ENCODE measurements at places on chromosomes 1 and 21.

DNA sequence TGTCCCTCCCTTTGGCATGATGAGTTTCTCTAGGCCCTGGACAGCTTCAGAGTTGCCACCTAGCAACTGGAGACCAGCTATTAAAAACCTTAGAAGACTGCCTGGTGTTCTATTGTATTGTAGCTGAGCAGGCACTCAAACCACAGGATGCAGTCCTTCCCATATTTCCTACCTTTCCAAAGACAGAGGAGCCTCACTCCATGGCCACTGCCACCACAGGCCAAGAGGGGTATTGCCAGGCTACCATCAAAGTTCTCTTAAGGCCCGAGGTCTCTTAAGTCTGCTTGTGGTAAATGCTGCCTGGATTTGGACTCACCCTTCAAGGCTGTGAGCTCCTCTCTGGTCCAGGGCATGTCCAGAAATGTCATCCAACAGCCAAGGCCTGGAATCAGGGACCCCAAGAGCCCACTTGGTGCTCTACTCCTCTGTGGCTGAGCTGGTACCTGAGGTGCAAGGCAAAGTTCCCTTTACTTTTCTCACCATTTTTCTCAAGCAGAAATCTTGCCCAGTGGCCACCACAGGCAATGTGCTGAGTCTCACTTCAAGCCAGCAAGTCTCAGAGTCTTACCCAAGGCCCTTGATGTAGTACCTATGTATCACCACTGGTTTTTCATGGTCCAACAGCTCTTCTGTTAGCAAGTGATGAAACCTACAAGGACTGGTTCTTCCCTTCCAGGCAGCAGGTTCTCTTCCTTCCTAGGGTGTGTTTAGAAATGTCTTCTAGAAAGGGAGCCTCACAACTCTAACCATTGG, 269.4 kb downstream of the AMY1C start:
- no peak for DNase-seq

DNA sequence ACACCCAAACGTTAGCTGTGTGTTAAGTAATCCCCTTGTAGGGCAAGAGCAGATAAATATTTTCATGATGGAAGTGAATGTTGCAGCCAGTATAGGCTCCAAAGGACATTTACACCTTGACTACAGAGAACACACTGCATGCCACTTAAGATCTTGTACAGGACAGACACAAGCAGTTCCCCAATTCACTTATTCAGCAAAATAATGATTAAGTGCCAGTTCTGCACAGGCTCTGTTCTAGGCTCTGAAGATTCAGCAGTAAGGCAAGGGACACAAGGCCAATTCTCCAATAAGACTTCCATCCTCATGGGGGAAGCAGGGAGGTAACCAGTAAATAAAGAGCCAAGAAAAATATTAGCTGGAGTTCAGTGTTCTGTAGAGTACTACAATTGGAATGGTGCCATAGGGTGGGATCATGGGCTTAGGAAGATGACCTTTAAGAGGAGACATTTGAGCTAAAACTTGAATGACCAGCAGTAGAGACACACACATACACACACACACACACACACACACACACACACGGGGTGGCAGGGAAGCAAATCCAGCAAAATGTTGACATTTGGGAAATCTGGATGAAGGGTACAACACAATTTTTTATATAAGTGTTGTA, 199.9 kb upstream of the JUN start:
- no peak for DNase-seq

GRCh38 chr21:46357335-46357604, 33.3 kb downstream of the PCNT start:
- DNase-seq: no peak

- DNase-seq: no peak
Observed at GRCh38 chr1:38403667-38404066, 357.1 kb upstream of the POU3F1 start.

DNA sequence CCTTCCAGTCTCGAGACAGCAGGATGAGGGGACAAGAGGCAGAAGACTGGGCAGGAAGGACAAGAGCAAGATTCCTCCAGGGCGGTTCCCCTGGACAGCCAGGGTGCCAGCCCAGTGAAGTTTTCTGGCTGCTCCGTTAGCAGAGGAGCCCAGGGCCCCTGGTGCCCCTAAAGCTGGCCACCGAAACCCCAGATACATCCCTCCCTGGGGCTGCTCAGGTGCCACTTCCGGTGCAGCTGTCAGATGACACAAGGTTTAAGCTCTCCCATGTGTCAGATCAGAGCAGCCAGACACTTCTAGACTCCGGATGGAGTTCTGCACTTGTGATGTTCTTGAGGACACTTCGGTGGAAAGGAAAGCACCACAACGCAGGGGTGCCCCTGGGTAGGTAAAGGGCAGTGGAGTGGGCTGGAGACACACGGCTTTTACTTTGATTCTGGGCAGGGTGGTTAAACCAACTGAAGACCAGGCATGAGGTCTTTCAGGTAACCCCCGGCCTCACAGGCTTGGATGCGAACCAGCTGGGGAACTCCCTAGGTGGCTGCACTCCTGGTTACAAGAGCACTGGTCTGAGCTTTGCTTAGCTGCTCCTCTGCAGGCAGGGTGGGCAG, 85.7 kb downstream of the ITPKB start:
- no peak for DNase-seq

GRCh38 chr1:111204201-111204982, 3.9 kb upstream of the DENND2D start:
- DNase-seq: no peak

DNA sequence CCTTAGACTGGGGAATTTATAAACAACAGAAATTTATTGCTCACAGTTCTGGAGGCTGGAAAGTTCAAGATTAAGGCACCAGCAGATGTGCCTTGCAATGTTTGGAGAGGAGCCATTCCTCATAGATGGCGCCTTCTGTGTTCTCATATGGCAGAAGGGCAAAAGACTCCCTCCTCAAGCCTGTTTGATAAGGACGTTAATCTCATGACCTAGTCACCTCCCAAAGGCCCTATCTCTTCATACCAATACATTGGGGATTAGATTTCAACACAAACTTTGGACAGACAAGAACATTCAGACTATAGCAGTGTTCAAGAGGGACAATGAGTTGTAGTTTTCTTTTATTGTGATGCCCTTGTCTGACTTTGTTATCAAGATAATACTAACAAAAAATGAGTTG, 34.3 kb downstream of the PSMG1 start:
- DNase-seq: no peak

- no peak for DNase-seq
Observed at GRCh38 chr1:51686450-51686849, 69.6 kb downstream of the OSBPL9 start.

DNA sequence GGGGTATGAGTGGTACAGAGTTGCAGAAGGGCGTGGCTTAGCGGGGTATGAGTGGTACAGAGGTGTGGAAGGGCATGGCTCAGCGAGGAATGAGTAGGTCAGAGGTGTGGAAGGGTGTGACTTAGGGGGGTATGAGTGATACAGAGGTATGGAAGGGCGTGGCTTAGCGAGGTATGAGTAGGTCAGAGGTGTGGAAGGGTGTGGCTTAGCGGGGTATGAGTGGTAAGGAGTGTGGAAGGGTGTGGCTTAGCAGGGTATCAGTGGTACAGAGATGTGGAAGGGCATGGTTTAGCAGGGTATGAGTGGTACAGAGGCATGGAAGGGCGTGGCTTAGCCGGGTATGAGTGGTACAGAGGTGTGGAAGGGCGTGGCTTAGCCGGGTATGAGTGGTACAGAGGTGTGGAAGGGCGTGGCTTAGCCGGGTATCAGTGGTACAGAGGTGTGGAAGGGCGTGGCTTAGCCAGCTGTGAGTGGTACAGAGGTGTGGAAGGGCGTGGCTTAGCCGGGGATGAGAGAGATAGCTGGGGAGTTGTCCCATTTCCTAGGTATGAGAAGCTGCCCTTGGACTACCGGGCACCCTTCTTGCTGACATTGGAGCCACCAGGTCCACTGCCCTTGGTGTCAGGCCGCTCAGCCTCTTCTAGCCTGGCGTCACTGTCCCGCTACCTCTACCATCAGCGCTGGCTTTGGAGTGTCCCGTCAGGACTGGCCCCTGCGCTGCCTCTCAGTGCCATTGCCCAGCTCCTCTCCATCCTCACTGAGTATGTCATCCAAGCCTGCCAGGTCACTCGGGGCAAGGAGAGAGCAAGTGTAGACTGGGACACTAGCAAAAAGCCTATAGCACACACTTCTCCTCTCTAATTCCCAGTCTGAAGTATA, 29.8 kb downstream of the HYI start:
- DNase-seq: no peak

GRCh38 chr1:40380817-40381216, 7.3 kb downstream of the SMAP2 start:
- no peak for DNase-seq

- DNase-seq: no peak
Observed at GRCh38 chr1:205319081-205320018, 2.2 kb downstream of the NUAK2 start.

DNA sequence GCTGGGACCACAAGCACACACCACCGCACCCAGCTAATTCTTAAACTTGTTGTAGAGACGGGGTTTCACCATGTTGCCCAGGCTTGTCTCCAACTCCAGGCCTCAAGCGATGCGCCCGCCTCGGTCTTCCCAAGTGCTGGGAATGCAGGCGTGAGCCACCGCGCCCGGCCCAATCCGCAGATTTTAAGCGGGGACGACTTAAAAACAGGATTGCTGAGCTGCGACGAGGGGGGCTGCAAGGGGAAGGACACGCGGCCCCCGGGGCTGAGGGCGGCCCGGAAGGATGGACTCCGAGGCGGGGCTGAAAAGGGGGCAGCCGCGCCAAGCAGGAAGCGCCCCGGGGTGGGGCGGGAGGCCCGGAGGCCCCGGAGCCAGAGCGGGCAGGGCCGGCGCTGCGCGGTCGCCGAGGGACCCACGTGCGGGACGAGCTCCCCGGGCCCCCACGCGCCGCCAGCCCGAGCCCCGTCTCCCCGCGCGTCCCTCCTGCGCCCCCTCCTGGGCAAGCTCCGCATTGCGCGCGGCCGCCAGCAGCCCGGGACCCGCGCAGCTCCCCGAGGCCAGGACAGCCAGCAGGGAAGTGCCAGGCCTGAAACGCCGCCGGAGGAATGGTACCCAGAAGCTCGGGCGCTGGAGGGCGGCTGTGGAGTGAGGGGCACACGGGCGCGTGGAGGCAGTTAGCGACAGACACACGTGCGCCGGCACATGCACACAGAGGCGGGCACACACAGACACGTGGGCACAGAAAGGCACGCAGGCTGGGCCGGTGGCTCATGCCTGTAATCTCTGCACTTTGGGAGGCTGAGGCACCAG, 5.5 kb upstream of the PRKCZ start:
- DNase-seq: no peak

DNA sequence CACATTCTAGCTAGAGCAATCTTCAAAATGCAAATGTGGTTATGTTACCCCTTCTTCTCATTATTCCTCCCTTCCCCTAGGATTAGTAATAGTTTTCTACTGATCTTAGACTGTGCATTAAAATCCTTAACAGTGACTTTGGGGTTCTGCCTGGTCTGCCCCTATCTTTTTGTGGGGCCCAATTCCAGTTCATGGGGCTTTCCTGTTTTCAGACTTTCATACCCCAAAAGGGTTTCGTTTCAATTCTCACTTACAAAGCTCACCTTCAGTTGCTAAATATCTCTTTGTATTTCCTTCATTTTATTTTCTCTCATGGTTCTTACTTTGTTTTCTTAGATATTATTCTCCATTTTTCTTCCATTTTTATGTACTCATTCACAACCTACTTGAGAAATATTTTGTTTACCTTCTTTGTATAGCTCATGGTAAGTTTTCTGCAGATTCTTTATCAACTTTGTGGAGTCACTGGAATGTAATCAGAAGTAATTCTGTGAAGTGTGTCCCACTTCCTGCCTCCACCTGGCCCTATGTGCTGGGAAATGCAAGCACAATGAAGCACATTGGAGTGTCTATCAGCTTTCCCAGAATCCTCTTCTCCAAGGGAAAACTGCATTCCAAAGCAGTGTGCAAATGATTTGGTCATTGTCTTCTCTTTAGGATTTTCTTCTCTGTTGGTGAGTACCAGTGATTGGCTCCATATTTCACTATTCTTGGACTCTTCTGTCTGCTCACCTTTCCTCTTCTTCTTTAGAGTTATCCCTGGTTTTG, 350.2 kb downstream of the ZNF326 start:
- DNase-seq: no peak

DNA sequence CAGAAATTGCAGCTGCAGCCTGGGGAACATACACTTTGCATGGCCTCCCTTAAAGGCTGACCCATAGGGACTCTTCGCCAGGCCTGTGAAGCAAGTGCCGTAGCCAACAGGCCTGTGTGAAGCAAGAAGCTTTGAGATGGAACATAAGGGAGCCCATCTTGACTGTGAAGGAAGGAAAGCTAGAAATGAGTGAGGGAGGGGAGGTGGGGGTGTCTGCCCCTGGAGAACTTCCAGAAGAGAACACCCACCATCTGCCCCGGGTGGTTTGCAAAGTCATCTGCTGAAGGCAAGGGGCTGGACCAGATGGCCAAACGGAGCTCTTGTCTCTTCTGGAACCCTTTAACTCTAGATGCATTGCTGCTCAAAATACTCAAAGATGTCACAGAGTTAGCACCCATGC, 103.3 kb upstream of the GRIK3 start:
- no peak for DNase-seq

DNA sequence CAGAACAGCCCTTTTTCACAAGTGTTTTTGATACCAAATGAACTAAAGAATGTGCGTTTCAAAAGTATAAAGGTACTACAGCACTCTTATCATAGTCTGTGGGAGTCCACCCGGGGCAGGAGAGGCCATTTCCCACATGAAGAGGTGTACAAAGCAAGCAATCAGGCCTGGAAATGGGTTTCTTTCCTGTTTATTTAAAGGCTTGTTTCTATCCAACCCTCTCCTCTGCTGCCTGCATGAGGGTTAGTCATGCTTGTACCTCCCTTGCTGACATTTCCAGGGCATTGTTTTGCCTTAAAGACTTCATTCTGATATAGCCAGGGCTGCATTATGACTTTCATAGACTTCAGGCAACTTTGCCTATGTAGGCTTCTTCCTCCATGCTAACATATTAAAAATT, 11.6 kb downstream of the SELP start:
- DNase-seq: no peak

DNA sequence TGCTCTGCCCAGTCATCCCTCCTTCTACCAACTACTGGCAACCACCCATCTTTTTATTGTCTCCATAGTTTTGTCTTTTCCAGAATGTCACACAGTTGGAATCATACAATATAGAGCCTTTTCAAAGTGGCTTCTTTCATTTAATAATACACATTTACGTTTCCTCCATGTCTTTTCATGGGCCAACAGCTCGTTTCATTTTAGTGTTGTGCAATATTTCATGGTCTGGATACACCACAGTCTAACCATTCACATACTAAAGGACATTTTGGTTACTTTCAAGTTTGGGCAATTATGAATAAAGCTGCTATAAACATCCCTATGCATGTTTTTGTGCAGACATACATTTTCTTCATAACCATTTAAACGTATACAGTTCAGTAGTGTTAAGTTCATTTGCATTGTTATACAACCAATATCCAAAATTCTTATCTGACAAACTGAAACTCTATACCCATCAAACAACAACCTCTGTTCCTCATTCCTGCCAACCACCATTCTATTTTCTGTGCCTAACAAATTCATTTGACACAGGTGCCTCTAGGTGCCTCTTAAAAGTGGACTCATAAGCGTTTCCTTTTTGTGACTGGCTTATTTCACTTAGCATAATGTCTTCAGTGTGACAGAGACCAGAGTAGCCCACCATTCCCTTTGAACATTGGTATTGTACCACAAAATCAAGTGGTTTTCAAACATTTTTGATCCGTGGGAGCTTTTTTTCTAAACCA, 138.1 kb downstream of the NR5A2 start:
- DNase-seq: no peak

- DNase-seq: no peak
Observed at GRCh38 chr1:154492115-154492514, 9.9 kb upstream of the TDRD10 start.

All from SIG-M5 (cell line).